ENCODE measurements at places on chromosomes 11 and 22.

DNA sequence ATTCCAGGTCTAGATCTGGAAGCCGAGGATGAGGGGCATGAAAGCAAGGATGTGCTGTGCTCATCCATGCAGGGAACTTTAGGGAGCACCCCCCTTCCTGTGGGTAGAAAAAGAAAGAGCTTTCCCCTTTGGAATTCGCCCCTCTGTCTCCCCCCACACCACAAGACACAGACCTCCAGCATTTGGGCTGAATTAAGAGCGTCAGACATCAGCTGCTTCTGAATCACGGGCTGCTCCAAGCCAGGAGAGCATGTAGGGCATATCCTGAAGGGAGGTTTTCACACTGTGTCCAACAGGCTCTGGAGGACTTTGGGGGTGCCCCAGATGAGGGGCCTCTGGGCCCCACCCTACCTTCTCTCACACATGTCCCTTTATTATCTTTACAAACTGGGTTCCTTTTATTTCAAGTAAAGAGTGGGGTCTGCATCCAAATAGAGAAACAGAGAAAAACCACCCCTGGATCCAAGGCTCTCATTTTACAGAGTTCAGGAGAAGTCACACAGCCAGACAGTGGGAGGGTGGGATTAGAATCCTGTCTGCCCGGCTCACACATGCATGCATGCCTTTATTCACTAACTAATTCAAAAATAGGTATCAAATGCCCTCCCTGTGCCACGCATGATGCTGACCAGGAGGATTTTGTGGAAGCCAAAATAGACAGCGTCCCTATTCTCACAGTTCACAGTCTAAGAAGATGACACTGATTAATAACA, 52.8 kb downstream of the LRRC32 start:
- DNase-seq, result peak; percentile 92

GRCh38 chr11:69371731-69372588, 78.0 kb downstream of the MYEOV start:
- no peak for DNase-seq

- peak; percentile 98 for DNase-seq
These were observed 671 bp upstream of the PICALM start for GRCh38 chr11:86069408-86070101.

GRCh38 chr11:20008190-20008870, 151.9 kb downstream of the DBX1 start:
- DNase-seq, result no peak

DNA sequence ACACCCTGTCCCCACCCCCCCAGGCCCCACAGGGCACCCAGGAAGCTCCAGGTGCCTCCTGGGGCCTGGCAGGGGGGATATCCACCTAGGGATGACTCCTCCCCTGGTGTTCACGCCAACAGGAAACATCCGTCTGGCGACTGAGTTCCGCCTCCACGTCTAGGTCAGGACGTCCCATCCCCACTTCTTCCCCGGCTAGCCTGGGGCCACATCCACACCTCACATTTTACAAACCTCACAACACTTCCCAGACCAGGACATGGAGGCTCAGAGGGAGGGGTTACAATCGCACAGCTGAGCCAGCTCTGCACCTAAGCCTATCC, 21.0 kb downstream of the MAFF start:
- DNase-seq, result no peak

DNA sequence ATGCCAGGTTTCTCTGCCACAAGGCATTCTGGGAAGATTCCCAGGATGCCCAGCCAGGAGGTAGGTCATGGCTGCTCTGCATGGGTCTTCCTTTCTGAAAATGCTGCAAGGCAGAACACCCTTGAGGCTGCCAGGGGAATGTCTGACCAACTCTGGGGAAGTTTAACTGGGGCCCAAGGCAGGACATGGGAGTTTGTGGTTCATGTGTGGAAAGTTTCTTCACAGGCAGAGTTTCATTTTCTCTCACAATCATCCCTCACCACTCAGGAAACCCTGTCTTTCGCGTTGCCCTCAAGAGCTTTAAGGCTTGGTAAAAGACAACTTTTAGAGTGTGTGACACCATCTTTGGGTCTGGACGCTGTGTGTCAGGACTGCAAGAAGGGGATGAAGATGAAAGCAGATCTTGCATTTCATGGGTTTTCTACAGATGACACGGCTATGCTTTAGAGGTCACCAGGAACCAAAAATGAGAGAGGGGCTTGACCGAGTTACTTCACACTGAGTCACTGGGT, 133.5 kb downstream of the CD44 start:
- DNase-seq, result no peak

DNA sequence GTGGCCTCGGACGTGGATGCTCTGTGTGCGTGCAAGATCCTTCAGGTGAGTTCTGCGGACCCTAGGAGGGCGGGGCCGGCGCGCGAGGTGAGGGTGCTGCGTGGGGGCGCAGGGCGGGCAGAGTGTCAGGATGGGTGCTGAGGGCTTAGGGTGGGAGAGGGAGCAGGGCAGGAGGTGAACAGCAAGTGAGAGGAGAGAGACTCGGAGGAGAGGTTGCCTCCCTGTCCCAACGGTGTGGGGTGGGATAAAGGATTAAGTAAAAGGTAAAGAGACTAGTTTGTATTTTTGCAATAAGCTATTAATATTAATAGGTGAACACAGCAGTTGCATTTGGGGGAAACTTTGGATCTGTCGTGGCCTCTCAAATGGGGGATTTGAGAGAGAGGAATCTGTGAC, 451 bp downstream of the CDC45 start:
- DNase-seq, result no peak

DNA sequence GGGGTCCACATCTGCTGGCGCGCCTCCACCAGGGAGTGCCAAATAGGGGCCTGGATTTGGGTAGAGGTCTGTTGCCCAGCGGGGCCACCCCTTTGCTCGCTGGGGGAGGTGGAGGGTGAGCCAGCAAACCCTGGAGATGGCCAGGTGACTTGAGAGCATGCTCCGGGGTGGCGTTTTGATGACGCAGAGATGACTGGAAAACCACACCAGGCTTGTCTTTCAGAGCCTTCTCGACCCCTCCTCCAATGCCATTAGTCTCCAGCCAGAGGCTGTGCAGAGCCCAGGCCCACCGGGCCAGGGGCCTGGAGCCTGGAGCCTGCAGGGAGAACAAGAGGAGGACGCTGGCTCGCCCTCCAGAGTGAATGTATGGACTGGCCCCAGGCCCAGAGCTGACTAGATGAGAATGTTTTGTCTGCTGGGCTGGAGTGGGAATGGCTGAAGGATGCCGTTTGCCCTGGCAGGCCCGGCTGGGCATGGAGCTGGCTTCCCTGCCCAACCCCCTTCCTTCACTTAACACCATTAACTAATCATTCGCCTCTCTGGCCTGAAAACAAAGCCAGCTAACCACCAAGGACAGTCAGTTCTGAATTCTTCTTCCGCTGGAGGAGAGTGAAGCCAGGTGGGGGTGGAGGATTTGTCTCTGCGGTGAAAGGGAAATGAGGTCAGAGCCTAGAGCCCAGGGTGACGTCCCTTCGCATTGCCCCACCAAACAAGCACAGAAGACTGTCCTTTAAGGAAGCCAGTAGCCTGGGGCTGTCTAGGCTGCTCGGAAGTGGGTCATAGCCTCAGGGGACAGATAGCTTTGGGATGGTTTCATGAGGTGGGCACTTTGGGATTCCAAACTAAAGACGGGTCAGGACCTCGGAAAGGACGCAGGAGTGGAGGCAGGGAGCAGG, 1.6 kb upstream of the MCAM start:
- peak; percentile 80 for DNase-seq

DNA sequence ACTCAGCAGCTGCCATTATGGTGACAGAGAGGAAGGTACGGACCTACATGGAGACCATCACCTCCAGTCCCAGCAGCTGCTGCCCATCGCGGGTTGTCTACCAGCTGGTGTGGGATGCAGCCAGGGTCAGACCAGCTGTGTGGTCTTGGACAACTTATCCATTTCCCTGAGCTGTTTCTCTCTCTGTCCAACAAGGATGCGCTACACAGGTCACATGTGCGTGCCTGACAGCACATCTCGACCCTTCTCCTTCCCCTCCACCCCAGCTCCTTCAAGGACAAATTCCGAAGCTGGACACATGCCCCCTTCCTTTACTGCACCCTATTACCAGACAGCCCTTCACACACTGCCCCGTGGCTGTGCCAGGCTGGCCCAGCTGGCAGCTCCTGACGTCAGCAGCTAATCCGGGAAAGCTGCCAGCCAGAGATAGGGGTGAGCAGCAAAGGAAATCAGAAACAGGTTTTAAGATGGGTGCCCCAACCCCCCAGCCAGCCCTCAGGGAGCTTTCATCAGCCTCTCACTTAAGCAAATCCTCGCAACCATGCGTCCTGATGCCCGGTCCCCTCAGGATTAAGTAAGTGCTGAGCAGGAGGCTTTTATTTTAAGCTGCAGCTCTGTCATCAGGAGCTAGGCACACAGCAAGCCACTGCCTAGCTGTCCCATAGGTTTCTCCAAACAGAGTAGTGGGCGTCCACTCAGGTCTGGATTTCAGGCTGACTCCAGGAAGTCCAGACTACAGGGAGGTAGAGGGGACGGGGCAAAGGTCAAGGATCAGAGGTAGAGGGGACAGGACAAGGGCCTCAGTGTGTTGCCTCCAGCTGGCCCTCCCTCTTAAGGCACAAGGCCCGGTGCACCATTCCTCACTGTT, 20.3 kb downstream of the TEF start:
- DNase-seq, result peak; percentile 81

- DNase-seq, result no peak
These were observed 59.7 kb upstream of the RASSF10 start for GRCh38 chr11:12949453-12949852.

- peak; percentile 93 for DNase-seq
These were observed 46.9 kb downstream of the PANX1 start for GRCh38 chr11:94175535-94175934.

- peak; percentile 67 for DNase-seq
These were observed 68.7 kb downstream of the DDX10 start for GRCh38 chr11:108733479-108734116.

- no peak for DNase-seq
These were observed 3.1 kb downstream of the PRDM11 start for GRCh38 chr11:45149483-45150056.

GRCh38 chr22:28171712-28172111, 252.7 kb upstream of the PITPNB start:
- no peak for DNase-seq

DNA sequence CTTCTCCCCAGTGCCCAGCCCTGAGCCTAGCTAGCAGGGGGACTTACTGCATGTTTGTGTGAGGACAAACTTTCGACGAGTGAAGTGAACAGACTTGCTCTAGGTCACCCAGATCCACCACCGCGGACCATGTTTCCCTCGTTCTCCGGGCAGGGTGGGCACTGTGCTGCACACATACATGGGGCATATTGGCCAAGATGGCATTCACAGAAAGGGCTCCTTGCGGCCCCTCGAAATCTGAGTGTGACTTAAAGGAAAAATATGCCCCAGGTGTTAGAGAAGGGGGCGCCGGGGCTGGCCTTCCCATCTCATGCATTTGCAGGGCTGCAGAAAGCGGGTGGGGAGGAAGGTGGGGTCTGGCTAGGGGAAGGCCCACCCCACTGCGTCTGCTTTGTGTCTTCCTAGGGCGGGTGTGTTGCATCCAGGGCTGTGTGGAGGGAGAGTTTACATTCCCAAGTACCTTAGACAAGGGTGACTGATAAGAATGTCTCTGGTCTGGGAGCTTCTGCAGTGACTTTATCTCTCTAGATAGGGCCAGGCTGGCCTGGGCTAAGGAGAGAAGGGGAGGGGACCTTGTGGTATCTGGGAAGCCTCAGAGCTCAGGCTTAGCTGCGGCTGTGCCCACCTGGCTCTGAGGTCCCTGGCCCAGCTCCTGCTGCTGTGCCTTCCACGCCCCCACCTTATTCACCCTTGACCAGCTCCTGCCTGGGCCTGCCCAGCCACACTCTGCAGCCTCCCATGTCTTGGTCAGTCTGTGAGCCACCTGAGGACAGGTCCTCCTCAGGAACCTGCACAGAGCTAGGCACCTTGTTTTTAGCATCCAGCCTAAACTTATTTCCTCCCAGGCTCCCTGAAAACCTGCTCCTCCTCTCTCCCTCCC, 45.8 kb downstream of the LRRC32 start:
- no peak for DNase-seq

DNA sequence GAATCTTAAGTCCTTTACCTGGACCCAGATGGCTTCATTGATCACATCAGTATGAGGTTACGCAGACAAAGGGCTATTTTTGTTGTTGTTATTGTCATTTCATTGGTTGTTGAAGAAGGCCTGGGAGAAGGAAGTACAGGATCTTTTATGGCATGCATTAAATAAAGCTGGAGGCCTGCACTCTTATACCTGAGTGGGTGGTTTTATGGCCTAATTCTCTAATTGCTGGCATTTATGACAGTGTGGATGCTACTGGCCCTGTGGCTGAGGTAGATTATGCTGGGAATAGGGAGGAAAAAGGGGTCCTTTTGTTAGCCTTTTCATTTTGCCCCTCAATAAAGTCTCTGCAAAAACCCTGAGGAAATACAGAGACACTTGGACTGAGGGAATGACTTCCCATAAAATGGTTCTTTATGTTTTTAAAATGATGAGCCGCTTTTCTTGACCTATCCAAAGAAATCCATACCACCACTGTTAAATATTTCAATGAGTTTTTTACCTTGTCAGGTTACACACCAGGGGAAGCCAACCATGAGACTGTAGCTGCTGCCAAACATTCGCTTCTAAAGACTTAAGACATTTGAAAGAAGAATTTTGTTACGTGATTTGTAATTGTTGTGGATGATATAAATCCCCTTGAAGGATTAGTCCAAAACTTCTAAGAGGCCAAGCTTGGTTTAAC, 6.8 kb downstream of the KMT2A start:
- DNase-seq, result no peak

- no peak for DNase-seq
These were observed 891 bp downstream of the SAMM50 start for GRCh38 chr22:43955883-43956782.

DNA sequence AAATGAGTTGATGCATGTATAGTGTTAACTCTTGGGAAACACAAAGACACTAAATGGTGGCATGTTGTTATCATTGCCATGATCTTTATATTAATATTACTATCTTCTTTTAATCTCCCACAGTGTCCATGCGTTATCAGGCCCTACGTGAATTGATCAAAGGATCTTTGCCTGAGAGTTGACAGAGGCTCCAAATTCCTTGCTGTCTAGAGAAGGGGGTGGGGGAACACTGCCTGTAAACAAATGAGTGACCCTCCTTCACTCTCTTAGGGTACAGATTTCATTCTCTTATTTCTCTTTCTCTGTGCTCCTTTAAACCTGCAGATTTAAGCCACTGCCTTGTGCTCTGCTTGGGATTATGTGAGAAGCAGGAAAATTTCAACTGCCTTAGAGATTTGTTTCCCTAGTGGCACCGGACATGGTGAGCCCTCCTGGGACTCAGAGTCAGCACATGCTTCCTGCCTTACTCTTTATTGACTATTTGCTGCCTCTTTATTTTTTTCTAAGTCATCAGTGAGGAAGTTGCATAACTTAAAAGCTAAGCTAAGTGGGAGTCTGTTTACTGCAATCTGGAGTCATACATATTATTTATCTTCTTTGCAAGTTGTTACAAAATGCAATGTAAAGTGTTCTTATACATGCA, 122.9 kb downstream of the MAML2 start:
- peak; percentile 66 for DNase-seq

GRCh38 chr11:72233056-72233772, 8.6 kb downstream of the INPPL1 start:
- DNase-seq, result no peak

GRCh38 chr22:19761725-19762567, 1.4 kb downstream of the TBX1 start:
- no peak for DNase-seq
